ENCODE measurements at places on chromosomes 12 and 14.
A peak's percentile ranks its signal among the peaks of the same experiment; 100 is the strongest.

DNA sequence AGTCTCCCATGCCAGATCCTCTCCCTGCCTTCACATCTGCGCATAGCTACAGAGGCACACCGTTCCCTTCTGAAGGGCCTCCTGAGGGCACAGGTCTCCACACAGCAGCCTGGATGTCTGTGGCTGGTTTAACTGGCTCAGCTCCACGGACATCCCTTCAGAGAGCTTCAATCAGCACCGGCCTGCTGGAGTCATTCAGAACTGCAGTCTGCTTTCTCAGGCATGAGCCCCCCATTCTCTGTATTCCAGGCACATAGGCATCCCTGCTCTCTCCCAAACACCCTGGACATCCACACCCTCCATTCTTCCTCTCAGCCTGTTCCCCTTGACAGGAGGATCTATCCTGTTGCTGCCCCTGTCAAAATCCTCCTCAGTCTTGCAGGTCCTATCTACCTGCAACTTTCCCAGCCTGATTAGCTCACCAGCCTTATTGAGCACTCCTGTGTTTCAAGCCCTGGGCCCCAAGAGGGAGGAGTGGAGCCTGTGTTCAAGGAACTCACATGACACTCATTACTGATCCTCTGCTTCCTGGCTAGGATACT, 2.9 kb upstream of the DHRS2 start:
- DNase-seq, result no peak

DNA sequence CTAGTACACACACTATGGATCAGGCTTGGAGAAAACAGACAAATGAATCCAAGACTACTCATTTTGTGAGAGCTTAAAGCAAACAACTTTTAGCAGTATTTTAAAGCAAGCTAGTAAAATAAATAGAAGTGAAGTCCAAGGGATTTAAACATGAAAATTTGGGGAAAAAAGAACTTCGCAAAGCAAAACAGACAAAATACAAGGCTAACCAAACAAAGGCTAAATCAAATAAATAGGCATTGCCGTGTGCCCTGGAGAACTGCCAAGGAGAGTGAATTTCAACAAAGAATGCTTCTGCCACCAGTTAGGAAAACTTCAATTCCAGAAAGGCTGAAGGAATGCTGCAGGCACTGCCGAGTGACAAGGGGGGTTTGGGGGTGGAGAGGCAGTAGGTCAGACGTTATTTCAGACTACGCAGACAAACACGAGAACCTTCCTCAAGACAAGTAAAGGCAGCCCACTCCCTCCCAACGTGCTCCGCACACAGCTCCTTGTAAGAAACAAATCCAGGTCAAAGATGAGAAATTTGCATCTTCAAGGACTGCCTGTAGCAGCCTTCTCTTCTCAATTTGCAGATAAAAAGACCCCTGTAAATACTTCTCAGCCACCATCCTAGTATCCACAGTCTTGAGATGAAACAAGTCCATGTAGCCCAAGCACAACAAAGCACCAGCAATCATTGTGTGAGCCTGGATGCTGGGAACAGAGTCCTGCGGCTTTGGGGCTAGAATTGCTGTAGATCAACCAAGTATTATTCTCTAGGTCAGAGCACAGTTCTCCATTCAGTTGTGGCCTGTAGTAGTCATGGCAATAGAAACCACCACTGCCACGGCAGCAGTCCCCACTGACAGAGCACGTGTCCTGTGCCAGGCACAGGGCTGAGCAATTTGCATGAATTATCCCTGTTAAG, 43.3 kb downstream of the EFCAB11 start:
- DNase-seq, result no peak

DNA sequence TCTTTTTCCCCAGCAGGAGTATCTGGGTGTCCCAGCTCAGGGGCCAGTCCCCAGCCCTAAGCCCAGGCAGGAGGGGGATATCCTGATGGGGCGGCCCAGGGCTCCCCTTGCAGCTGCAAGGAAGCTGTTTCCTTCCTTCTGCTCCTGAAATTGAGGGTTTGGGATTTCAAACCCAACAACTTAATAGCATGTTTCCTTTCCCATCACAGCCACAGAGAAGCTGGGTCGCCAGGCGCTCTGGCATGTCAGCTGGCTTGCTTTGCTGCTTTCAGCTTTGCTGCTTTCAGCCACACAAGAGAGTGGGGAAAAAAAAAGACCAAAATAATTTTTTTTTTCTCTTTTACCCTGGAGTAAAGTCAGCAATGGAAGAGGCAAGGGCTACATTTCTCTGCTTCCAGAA, 30.0 kb downstream of the HVCN1 start:
- no peak for DNase-seq

GRCh38 chr12:27207615-27208413, 36.3 kb upstream of the STK38L start:
- DNase-seq, result no peak

DNA sequence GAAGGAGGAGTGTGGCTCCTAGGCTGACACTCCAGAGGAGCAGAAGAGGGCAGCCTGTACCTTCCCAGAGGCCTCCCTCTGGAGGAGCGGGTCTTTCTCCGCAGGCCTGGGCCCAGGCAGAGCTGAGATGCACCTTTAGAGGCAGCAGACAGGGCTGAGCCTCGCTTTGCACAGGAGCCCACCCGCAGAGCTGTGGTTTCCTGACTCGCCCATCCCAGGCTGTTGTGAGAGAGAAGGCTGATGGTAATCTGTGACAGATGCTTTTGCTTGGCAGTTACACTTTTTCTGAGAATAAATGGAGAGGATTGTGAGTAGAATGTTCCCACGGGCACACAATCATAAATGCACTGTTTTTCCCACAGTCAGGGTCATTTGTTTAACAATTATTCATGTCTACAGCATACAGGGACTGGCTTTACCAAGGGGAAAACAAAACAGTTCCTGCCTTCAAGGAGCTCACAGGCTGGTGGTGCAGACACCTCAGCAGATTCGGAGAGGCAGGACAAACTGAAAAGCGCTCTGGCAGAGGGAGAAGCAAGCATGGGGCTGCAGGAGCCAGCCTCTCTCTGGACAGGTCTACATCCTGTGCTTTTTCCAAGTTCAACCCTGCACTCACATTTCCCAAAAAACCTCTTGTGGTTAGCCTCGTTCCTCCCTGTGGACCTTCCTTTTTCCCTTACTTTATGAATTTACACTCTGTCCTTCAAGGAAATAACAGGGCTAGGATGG, 13.9 kb downstream of the EVL start:
- peak; percentile 88 for DNase-seq

DNA sequence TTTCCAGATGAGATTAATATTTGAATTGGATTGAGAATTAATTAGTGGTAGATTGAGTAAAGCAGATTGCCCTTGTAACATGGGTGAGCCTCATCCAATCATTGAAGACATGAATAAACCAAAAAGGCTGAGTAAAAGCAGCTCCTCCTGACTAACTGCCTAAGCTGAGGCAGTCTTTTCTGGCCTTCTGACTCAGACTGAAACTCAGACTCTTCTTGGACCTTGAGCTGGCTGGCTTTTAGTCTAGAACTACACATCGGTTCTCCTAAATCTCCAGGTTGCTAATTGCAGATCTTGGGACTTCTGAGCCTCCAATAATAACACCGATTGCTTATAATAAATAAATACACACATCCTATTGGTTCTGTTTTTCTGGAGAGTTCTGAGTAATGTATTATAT, 24.0 kb downstream of the FKBP11 start:
- DNase-seq, result no peak

DNA sequence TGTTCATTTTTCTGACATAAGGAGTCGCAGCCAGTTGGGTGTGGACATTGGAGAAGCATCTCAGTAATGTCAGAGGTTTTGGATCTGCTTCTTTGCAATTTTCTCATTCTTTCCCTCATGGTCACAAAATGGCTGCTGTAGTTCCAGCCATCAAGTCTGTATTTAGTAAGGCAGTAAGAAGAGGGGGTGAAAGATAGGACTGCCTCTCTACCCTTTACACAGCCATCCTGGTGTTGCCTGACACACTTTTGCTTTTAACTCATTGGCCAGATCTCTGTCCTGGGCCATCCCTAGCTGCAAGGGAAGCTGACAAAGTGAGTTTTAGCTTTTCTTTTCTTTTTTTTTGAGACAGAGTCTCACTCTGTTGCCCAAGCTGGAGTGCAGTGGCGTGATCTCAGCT, 66.2 kb downstream of the EID3 start:
- no peak for DNase-seq

DNA sequence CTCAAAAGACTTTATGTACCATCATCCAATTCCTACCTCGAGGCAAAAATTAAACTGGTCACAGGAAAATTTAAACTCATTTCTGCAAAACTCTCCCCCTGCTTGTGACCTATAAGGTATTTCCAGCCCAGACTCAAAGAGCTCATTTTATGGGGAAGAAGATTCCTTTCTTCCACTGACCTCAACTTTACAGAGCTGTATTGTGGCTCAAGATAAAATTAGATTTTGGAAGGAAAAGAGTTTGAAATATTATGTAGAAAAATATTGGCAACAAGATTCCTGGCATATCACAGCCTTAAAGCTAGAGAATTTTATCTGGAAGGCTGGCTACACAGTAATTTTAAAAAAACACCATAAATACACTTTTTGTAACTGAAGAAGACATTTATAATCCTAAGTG, 91.7 kb downstream of the STXBP6 start:
- DNase-seq, result no peak

DNA sequence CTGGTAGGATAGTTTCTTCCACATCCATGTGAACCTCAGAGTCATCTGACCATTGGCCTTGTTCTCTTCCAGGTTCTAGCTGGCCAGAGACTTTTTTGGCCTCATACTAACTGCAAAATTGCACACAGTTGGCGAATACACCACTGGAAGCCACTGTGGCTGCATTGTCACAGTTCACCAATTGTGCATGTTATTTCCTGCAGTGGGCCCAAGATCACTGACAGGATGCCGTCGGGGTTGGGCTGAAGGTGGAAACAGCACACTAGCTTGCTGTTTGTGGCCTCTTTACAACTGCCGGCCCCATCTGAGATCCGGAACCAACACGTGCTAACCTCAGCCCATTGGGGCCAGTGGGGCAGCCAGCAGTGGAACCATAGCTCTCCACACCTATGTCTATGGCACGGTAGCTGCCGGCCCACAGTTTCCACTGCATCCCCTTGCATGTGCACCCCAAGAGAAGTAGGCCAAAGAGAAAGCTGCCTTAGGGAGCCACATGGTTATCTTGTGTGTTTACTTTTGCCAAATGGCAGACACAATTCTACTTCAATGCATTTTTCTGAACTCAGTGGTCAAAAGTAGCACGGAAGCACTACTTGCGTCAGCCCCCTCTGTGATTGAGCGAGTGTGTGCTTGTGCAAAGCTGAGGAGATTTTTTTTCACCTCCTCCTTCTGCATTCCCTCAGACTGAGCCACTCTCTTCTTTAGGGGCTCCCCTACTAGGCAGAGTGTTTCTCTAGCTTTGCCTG, 464.0 kb downstream of the RAD51B start:
- DNase-seq, result peak; percentile 83

DNA sequence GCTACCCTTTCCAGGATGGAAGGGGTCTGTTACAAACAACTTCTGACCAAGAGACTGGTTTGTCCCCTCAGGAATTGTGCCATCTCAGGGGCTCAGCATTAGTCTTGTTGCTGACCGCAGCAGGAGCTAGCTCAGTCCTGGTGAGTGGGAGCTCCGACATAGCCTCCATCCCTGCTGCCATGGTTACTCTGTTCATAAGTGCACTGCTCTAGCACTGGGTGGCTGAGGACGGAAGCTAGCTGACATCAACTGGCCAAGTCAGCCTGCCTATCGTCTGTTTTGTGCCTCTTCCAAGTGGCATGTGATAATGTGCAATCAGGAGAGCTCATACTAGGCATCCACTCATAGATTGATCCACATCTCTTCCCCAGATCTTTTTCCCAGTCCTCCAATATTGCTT, 7.5 kb downstream of the SLC17A8 start:
- DNase-seq, result no peak

- no peak for DNase-seq
Observed at GRCh38 chr14:100409651-100410050, 86.5 kb downstream of the SLC25A47 start.

DNA sequence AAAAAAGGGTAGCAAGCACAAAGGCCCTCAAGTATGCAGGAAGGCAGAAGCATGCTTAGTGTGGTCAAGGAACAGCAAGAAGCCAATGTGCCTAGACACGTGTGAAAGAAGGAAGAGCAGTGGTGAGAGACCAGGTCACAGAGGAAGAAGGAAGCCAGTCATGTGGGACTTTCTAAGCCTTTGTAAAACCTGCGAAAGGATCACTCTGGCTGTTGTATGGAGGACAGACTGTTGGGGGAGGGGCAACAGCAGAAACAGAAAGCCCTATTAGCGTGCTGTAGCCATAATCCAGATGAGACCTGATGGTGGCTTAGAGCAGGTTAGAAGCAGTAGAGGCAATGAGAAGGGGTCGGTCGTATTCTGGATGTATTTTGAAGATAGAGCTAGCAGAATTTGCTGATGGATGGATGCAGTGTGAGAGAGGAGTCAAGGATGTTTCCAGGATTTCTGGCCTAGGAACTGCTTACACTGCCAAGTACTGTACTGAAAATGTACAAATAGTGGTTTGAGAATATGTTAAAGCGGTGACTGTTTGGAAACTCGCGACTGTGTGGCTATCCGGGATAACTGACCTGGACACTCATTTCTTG, 5.7 kb upstream of the MLF2 start:
- no peak for DNase-seq
